ENCODE measurements at places on chromosomes 6 and 20.

- no peak for DNase-seq
Observed at GRCh38 chr6:2429460-2429859, 184.1 kb upstream of the GMDS start.

DNA sequence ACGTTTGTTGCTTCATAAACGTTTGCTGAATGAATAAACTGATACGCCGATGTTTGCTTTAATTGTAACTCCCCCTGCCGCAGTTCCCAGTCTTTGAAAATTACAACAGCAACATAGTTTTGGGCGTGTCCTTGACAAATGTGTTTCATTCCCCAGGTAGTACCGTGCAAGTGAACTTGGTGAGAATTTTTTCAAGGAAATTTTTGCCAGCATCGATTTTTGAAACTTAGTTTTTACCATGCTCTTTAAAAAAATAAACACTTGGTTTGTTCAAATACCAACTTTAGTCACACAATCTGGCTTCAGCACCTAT is 60.1 kb downstream of the FAM217A start:
- DNase-seq = no peak

- DNase-seq = no peak
Observed at GRCh38 chr6:119728935-119729334, 379.4 kb upstream of the MAN1A1 start.

DNA sequence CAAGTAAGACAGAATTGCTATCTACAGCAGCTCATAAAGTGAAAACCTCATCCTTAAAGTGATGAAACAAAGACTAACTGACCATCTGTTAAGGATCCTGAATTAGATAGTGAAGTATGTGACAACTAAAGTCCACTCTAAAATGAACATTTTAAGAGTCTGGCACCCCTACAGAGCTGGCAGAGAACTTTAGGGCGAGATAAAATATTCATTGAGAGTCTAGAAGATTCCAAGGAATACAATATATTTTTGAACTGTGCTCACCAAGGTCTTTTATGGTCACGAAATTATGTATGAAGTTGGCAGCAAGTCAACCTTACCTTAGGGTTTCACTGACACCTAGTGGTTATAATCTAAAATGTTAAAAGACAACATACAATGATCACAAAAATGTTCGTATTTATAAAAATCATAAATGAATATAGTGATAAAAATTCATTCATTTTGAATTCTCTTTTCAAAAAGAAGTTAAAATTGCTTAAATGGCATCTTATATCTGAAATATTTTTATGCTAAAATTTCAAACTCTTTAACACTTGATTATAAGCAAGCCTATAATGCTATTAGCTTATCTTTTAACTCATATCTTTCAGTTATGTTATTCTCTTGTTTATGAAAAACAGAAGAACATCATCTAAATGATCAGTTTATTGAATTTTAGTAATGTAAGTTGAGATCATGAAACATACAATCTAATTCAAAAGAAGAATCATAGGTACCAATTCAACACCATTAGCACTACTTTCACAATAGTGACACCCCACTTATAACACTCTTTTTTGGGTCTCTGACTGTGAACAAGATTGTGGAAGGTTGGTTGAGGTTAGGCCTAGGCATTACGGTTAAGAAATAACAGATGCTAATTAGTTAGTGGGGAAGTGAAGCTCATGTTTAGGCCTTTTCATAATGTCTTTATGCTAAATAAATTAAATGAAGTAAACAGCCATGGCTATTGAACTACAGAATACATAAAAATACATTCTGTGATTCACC is 27.5 kb downstream of the RSPH3 start:
- no peak for DNase-seq

- DNase-seq = no peak
Observed at GRCh38 chr6:115137910-115138309, 795.1 kb upstream of the HS3ST5 start.

GRCh38 chr20:63191400-63191799 is 24.5 kb downstream of the YTHDF1 start:
- no peak for DNase-seq

GRCh38 chr6:25332165-25332564 is 53.0 kb downstream of the CARMIL1 start:
- no peak for DNase-seq

DNA sequence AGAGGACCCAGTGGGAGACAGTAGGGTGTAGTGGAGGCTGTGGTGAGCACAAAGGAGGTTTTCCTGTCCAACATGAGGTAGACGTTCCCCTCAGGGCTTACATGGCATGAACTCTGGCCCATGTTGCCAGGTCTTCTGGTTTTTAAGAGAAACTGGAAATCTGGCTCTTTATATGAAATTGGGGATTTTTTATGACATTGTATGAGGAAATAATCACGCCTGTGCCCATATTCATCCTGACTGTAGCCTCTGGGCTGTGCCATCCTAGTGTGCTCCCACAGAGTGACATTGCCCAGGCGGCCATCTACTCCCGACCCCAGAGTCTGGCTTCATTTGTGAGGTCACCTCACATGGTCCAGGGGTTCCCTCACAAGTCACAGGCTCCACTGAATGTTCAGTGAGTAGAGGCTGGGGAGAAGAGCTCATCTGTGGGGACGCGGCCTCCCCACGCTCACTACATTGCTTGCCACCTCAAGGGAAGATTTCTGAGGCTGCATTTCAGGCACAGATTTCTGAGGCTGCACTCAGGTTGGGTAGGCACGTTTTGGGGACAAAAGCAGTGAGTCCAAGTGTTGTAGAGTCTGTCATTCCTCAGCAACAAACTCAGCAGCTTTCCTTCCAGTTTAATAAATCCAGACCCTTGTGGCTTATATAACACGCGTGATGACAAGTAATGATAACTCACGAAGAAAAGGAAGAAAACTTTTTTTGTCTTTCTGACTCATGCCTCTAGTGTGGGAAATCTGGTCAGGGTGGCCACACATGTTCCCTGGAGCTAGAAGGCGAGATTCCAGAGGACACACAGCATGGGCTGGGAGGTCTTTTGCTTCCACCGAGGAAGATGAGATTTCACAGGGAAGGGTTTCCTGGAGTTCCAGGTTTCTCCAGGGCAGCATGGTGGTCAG is 41.7 kb downstream of the SLC24A3 start:
- DNase-seq = no peak

GRCh38 chr6:37784585-37784967 is 35.0 kb upstream of the ZFAND3 start:
- DNase-seq = no peak

DNA sequence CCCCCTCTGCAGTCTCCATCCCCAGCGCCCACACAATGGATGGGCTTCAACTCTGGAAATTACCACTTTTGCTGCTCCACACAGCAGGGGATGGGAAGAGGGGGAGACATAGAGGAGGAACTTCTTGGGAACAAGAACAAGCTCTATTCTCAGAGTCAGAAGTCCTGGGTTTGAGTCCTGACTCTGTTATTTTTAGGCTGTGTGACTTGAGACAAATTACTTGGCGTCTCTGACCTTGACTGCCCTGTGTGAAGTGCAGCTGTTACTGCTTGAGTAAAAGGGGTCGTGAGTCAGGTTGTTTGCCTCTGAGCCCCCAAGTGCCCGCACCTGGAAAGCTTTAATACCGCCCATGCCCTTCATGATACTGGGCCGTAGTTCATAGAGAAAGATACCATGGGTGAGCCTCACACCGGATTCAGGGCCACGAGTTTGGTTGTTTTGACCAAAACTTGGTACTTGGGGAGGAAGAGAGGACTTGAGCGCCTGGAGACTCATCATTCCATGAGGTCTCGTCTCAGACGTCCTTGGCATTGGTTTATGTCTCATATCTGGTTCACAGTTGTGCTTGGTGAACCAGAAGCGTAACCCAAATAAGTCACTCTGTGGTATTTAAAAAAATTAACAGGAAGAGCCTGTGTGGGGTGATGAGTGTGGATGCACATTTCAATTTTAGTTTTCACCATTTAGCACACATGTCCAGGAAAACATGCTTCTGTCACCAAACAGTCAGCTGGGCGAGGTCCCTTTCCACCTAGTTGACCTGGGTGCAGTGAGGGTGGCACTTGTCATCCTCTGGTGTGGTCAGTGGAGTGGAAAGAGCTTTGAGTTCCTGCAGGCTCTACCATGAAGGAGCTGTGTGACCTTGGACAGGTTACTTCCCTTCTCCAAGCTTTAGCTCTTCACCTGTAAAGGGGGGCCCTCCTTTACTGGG is 75.6 kb downstream of the CDC5L start:
- no peak for DNase-seq

DNA sequence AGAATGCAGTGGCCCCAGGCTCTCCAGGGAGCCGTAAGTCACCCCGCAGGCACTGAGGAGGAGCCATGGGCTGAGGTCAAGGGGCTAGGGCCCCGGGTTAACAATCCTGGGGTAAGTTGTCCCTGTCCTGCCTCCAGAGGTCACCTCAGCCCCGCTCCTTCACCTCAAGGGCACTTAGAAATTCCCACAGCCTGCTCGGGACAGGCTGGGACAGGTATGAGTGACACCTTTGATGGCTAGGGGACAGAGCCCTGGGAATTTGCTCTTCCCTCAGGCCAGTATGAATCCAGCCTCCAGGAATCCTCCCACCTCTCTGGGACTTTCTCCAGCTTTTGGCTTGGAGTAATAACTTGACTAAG is 3.5 kb upstream of the GRM4 start:
- no peak for DNase-seq

GRCh38 chr6:75488033-75488432 is 5.6 kb downstream of the FILIP1 start:
- DNase-seq = no peak

DNA sequence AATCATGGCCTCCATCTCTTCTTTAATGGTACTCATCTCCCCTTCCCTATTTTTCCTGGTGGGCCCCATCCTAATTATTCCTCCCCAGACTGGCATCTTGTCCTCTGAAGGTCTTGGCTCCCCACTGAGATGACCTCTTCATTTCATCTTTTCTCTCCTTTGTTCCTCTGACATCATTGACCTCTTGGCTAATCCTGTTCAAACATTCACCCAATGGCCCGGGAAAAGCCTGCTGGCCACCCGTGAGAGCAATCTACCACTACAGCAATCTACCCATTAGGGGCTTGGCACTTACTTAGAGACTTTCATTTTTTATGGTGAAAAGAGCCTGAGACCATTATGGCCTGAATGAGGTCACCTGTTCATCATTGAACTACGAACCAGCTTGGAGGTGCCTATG is 130.8 kb downstream of the DNAH8 start:
- DNase-seq = no peak

DNA sequence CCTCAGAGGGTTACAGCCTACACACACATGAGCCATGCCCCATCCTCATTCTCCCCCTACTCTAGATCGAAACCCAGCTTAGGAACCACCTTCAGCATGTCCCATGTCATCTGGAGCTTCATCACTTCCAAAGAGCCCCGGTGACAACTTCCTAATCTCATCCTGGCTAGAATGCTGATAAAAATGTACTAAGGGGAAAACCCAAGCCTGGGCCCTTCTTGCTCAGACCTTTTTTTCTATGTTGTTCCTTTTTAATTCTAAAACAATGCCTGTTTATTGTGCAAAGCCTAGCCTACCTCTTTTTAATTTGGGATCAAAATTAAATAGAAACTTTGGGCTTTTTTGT is 44.1 kb upstream of the NT5E start:
- no peak for DNase-seq

DNA sequence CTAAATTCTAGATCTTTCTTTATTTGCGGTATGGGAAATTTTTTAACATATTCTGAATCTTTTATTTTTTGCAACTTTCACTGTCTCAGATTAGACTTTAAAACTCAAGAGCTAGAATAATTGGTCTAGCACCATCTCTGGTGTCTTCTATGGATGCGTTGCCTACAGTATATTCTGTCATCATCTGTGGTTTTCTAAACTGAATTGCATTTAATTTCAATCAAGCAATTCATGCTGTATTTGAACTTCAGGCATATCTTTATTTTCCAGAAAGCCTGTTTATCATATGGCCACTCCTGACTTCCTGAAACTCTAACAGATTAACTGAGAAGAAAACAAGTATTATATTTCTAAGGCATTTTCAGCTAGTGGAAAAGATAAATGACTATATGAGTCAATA is 281.6 kb downstream of the PLCB1 start:
- DNase-seq = no peak

GRCh38 chr20:33948480-33948879 is 45.2 kb upstream of the RALY start:
- no peak for DNase-seq

DNA sequence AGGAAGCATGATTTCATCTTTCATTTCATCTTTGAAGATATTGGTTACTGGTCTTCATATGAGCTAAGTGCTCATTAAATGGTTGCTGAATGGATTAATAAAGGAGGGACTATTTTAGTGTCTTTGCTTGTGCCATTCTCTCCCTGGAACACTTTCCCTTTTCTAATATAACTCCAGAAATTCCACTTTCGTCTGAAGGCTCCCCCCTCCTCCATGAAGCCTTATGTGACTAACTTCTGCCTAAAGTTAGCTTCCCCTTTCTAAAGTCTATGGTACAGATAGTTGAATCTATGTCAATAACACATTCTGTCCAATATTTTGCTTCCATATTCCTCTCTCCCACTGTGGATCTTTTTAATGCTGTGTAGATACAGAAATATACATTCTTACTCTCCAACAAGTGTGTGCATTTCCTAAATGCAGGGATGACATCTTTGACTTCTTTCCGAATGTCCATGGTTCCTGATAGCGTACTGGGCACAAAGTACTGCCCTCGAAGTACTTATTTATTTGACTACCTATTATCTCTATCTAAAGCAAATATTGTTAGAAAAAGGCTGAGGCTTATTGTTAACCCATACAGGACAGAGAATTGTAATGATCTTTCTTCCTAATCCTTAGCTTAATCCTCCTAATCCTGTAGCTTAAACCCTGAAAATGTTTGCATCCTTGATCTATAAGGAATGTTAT is 84.7 kb upstream of the ELOVL5 start:
- no peak for DNase-seq

DNA sequence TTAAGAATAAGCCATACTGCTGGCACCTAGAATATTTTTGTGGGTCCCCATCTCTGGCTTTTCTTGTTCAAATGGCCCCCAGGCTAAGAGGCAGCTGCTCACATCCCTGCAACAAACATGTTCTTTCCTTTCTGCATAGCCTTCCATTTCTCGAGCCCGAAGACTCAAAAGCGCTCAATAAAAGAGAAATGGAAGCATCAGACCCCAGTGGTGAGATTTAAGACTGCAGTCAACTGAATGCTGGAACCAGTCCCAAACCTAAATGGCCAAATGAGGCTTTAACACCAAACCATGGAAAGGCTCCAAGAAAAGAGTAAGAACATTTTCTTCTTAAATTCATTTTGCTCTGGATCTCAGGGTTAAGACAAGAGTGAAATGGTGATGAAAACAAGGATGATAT is 122.1 kb upstream of the TRAF3IP2 start:
- no peak for DNase-seq

DNA sequence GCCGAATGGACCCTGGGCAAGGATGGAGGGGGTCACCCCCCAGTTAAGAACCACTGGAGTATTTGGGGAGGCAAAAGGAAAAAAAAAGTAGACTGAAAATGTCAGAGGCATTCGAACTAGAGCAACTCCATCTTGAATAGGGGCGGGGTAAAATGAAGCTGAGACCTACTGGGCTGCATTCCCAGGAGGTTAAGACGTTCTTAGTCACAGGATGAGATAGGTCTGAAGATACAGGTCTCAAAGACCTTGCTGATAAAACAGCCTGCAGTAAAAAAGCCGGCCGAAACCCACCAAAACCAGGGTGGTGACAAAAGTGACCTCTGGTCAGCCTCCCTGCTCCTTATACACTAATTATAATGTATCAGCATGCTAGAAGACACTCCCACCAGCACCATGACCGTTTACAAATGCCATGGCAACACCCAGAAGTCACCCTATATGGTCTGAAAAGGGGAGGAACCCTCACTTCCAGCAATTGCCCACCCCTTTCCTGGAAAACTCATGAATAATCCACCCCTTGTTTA is 70.4 kb upstream of the KCNG1 start:
- no peak for DNase-seq
